ENCODE measurements at places on chromosomes 6 and 20. TPM values are rescaled to one million over a fixed set of nuclear protein-coding genes. Genes with fewer than 3 reads are reported as not detected.

GRCh38 chr6:109379711-109380110, 2.6 kb downstream of the CD164 start:
- no peak for DNase-seq

DNA sequence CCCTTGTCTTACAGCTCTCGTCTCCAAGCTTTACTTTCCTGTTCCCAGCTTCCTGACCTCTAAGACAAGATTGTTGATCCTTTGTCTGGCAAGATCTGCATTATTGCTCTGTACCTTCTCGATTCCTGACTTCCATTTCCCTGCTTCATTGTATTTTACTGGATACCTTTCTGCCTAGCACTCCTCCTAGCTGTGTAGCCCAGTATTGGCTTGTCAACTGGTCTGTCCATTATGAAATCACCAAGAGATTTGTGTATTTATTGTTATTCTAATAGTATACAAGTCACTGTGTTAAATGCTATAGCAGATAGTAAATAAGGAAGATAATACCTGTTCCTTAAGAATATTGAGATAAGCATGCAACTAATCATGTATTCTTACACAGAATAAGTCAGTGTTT, 305.4 kb downstream of the CDKAL1 start:
- DNase-seq = no peak

- no peak for DNase-seq
These were observed 137.2 kb downstream of the MAP3K4 start for GRCh38 chr6:161128680-161129196.

DNA sequence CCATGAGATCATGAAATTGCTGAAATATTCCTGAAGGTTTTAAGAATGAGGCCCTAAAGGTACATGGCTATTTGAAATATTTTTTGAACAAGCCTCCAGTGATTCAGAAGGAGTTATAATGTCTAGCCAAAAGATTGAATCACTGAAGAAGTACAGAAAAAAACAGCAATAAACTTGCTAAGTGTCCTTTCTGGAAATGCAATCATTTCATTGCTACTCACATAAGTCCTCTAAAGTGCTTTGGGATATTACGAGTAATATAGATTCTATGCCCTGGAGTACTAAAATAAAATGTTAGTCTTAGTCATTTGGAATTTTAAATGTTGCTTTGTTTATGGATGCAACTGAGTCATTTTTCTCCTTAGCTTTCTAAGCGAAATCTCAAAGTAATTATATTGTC, 32.7 kb downstream of the CENPW start:
- DNase-seq = no peak

DNA sequence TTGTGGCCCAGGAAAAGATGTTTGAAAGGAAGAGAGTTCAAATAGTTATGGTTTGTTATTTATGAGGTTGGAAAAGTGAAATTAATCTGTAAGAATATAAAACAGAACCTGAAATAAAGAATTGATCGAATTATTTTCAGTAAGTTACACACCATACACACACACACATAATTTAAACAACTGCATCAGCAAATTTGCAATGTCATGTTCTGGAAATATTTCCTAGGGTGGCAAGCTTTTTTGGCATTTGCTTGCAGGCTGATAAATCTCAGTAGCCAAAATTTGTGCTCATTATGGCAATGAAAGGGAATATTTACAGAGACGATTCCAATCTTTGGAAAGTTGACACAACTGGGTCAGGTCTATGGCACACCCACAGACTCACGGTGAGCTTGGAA, 9.5 kb downstream of the CITED2 start:
- DNase-seq = no peak

DNA sequence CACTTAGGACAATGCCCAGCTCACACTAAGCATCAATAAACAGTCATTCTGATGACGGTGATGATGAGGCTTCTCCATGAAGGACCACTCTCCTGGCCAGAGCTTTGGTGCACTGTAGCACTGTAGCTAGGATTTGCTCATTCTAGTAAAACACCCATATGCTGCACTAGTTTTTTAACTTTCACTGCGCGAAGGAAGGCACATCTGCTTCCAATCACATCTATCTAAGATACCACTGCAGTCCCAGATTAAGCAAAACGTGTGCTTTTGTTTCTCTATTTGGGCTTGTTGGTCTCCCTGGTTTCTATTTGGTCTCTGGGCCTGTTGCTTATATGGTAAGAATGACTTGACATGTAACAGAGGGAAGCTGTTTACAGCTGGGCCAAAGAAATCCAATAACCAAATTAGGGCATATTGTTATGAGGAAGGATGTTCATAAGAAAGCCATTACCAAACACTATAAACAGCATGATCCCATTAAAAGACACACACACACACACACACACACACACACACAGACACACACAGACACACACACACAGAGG, 62.4 kb downstream of the FAM229B start:
- DNase-seq = peak; percentile 77

GRCh38 chr6:113994934-113995342, 24.0 kb upstream of the HDAC2 start:
- DNase-seq = peak; percentile 87

DNA sequence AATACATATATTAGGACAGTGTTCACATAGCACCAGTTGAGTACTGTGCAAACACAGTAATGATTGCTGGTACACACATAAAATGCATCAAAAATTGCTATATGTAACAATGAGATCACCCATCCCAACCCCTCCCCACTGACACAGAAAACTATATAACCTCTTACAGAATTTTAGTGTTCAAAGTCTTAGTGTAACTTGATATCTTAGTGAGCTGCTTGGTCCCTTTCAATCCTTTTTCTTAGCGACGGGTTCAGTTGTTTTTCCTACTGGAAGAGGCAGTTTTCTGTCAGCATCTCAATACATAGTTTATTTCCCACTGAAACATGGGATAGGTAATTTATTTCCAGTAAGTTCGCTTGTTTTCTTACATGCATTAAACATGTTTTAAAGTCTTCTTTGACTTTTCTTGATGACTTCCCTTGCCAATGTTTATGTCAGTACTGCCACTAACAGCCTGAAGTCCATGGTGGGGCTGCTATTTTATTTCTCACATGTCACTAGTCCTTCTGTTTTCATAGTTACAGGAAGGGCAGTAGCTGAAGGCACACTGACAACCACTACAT, 96.4 kb upstream of the FOXC1 start:
- DNase-seq = no peak

The C2 gene
- total RNA-seq = 0.51 TPM

The KIAA1755 gene
- total RNA-seq = 5.0 TPM

The MTFR2 gene
- 1.9 TPM for total RNA-seq
